ENCODE measurements at places on chromosomes 12 and 14. TPM values are rescaled to one million over a fixed set of nuclear protein-coding genes. Genes with fewer than 3 reads are reported as not detected.

KLRC2 gene
- 0.89 TPM for total RNA-seq

- DNase-seq = no peak
These were observed 74.6 kb upstream of the CEP83 start for GRCh38 chr12:94534278-94534677.

DNA sequence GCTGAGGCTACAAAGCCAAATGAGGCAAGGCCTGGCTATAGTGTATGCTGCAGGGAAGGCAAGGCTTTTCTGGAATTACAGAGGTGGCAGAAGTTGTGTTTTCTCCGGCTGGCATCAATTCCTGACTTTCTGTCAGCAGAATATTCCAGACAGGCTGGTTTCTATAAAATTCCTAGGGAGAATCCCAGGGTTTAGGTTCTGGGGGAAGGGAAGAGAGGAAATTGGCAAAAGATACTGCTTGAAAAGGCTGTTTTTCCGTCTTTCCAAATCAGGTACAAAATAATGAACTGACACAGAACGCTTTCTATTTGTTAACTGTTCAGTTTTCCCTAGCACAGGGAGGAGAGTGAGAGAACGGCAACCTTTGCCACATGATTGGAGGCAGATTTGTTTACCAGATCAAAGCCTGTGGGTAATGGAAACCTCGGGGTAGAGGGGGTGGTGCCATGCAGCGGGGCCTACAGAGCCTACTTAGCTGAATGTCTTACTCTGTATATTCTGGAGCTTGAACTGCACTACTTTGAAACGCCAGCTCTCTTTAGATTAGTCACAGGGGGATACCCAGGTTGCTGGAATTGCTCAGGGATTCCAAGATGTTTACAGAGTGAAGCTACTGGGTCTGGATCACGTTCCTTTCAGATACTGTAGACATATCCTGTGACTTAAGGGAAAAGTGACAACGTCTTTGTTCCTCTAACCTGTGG lies 65.8 kb upstream of the DACT1 start:
- no peak for DNase-seq

DNA sequence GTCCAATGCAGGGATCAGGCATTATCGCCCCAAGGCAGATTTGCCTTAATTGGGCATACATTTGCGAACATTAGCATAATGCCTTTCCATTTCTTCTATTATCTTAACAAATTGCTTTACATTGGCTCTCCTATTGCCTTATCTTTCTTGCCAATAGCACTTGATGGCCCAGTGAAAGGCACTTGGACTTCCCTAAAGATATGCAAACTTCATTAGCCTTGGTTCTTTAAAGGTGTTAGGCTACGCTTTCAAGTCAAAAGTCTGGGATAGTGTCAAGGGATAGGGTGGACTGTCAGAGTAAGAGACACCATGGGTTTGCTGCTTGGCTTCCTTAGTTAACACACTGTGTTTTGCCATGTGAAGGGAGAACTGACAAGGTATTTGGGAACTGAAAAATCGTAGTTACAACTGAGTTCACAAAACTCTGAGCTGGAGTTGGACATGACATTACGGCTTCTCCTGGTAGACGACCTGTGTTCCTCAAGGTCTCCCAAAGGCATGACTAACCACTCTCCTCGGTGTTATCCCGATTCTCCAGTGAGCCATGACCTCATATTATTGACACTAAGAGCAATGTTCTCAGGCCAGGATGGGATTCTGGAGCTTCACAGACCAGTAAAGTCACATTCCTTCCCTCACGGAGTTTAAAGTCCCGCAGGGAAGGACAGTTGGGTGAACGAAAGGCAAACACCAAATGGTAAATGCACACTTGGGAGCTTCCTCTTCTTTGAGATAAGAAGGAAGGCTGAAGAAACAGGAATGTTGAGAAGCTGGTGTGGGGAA lies 65.2 kb downstream of the TBC1D30 start:
- no peak for DNase-seq

- no peak for DNase-seq
These were observed 108.1 kb upstream of the FOXN3 start for GRCh38 chr14:89524990-89525667.

DNA sequence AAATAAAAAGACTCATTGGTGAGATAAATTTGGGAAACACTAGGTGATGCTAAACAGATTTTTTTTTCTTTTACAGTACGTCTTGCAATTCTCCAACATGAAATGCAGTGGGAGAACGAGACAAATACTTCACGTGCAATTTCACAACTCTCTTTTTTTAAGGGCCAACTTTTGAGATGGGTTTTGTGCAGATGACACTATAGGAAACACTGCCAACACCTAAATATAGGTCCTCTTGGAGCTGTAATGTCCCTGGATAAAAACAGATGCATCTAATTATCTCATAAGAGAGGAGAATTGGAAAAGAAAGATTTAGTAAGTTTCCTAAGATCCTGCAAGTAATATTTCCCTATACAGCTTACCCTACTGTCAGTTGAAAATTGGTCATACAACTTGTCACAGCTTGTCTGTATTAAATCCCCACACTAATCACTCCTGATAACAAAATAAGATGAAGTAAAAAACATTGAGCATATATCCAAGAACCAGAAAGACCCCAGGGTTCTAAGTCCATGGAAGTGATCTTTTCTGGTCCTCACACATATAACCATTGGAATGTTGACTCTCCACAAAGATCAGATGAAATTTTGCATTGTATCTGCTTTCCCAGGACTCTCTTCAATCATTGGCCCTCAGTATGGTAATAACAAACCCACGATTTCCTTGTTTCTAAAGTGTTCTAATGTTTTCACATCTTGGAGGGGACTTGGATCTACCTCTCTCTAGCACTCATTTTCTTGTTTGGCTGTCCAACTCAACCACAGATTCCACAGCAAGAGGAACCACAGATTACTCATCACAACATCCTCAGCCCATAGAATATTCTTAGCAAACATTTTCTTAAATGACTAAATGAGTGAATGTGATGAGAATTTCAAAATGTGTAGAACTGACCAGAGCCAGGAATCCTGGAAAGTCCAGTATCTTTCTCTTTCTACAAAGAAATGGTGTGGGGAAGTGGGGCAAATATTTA lies 769.4 kb upstream of the USP15 start:
- DNase-seq = no peak

KIF26A gene
- total RNA-seq = 5.8 TPM

SLC7A8 gene
- total RNA-seq = 18.2 TPM

DNA sequence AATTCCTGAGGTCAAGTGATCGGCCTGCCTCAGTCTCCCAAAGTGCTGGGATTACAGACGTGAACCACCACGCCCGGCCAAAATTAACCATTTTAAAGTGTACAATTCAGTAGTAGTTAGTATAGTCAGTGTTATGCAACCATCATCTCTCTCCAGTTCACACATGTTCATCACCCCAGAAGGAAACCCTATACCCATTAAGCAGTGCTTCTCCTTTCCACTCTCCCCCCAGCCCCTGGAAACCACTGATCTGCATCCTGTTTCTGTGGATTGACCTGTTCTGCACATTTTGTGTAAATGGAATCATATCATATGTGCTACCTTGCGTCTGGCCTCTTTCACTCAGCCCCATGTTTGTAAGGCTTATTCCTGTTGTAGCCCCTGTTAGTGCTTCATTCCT lies 52.2 kb downstream of the PHETA1 start:
- no peak for DNase-seq

- no peak for DNase-seq
These were observed 393.0 kb downstream of the FSCB start for GRCh38 chr14:44113769-44114730.

IL23A gene
- total RNA-seq = not detected

- no peak for DNase-seq
These were observed 4.0 kb upstream of the SYNDIG1L start for GRCh38 chr14:74429991-74430390.

DNA sequence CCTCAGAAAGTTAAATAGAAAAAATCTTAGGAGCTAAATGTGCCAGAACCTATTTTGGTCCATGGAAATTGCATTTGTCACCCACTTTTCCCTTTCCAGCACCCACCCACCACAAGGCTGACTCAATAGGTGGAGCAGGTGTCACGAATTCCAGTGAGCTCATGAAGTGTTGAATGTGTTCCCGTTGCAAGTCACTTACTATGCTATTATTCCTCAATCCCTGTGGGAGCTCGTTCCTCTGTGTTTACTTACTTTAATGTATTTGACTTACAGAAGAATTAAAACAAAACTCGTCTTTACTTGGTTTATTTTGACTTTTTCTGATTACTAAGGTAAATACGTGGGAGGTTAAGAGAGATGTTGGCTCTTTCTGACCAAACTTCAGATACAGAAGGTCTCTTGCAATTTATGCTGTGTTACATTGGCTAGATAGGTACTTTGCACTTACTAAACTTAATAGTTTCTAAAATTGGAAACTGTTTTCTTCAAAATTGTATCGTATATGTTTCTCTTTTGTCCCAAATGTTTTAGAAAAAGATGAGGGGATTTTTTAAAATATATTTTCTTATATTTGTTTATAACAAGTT lies 269.4 kb upstream of the NOVA1 start:
- DNase-seq = no peak

DNA sequence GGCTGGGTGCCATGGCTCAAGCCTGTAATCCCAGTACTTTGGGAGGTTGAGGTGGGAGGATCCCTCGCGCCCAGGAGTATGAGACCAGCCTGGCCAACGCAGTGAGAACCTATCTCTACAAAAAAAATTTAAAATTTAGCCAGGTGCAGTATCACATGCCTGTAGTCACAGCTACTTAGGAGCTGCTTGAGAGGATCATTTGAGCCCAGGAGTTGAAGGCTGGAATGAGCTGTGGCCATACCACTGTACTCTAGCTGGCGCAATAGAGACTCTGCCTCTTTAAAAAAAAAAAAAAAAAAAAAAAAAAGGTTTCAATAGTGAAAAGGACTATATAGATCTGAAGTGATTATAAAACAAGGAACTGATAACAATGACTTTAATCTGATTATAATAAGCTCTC lies 13.5 kb downstream of the PSMA3 start:
- DNase-seq = no peak

DNA sequence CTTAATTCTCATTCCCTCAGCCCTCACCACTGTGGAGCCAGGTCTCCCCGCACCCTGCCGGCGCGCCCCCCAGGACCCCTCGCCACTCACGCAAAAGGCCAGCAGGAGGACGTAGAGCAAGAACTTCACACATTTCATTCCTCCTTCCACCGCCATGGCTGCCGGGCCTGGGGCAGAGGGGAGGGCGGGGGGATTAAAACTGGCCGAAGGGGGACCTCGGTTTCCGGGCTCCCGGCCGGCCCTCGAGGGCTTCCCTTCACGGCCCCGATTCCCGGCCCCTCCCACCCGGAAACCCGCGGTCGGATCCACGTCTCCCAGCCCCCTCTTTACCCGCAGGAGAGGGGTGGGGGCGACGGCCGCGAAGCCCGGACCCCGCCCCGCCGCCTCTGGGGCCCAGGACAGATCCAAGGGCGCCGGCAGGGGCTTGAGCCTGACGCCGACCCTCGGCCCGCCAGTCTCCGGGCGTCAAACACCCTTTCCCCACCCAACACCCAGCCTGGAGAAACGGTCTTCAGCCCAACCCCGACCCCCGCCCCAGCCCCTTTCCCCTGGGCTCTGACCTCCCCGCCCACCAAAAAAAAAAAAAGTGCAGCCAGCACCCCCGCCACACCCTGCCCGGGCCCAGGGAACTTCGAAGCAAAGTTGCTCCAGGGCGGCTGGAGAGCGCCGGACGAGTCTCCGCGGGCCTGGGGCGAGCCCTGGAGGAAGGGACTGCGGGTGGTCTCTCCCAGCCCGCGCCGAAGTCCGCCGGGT lies 447 bp downstream of the CD63 start:
- DNase-seq = peak; percentile 86

GRCh38 chr14:43132441-43132840 lies 1374.6 kb downstream of the FSCB start:
- no peak for DNase-seq

GRCh38 chr12:118467641-118468305 lies 91.4 kb downstream of the SUDS3 start:
- no peak for DNase-seq

ASPG gene
- total RNA-seq = 9.4 TPM

DNA sequence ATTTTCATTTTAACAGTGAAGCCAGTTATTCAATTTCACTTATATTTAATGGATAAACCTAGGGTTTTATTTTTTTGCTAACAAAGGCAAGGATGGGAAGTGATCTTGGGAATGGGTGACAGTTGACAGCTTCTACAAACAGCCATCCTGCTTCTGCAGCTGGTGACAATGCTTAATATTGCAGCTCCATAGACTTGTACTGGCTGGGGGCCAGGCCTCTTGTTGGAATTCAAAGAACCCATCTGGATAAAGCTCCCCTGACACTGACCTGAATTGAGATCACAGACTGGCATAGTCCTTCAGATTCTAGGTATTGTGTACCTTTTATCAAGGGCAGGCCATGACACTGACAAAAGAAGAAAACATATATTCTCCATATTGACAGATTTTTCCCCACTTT lies 664.6 kb upstream of the FOXG1 start:
- no peak for DNase-seq

DNA sequence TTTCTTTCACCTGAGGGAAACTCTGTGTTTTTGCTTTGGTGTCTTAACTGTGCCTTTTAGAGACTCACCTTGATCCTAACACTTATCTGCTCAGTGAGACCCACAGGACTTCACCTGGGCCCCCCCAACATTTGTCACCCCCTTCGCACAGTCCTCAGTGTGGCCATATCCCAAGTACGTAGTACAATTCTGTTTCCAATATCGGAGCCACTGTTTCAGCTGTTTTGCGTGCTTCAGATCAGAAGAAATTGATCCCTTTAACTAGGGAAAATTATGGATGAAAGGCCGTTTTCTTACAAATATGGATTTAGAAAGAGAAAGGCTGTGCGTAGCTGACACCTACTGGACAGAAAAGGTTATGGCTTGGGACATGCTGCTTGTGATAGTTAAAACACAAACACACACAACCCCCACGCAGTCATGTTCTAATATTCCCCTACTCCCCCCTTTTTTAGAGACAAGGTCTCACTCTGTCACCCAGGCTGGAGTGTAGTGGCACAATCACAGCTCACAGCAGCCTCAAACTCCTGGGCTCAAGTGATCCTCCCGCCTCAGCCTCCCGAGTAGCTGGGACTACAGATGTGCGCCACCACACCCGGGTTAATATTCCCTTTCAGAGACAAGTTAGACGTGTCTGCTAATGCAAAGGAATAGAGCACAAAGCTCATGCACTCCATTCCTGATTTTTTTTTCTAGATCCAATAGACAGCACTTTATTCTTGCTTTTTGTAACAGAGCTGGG lies 3.6 kb upstream of the SLC7A8 start:
- peak; percentile 36 for DNase-seq

GPR137C gene
- 0.15 TPM for total RNA-seq

- no peak for DNase-seq
These were observed 4.1 kb downstream of the TEP1 start for GRCh38 chr14:20409226-20409625.

DNA sequence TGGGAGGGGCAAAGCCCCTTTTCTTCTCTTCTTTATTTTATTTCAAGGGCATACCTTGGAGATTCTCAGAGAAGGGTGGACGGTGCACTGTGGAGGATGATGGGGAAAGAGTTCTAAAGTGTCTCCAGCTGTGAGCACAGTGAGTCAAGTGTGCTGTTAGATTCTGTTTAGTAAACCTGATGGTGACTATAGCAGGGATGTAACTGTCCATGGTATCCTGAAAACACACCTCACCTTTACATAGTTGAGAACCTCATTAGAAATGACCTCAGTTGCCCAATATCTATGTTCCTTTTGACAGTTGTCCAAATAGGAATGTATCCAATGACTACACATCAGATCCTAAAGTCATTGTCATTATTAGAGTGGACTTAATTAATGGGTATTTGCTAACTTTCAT lies 38.0 kb downstream of the CNTN1 start:
- no peak for DNase-seq

- no peak for DNase-seq
These were observed 13.9 kb downstream of the PTHLH start for GRCh38 chr12:27958675-27959074.

Measured in left colon (tissue), 2 donors.